Central memory CD8-positive, alpha-beta T cell (primary cell): ENCODE measurements at places on chromosomes 3 and 15.
A peak's percentile ranks its signal among the peaks of the same experiment; 100 is the strongest.

- no peak for DNase-seq
- H3K27me3 ChIP-seq: no peaks in the 10 kb centered on the region
- H3K27ac ChIP-seq: no peak overlapping the region
- peaks cover 43% of the 10 kb centered on the region for H3K36me3 ChIP-seq
- no peak overlapping the region for H3K4me3 ChIP-seq
- H3K4me1 ChIP-seq: peaks cover 24% of the 10 kb centered on the region
Measured at GRCh38 chr3:40312661-40313226, 3.2 kb downstream of the EIF1B start.

DNA sequence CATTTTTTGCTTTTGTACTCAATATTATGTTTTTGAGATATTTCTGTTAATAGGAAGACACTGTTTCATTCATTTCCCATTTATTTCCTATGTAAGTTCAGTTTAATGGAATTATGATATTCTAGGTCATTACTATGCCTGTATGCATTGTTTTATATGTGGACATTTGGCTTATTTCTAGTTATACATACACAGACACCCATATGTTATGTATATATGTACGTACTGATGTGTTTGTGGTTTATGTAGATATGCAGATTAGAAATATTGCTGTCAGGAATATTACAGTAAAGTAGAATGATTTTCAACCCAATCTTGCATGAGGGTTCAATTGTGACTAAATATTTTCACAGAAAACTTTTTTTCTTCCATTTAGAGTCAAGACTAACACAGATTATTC is 190.5 kb downstream of the KCNH8 start:
- H3K4me1 ChIP-seq: no peaks in the 10 kb centered on the region
- no peak overlapping the region for H3K27ac ChIP-seq
- no peak for DNase-seq
- no peaks in the 10 kb centered on the region for H3K36me3 ChIP-seq

- no peaks in the 10 kb centered on the region for H3K27me3 ChIP-seq
- peaks cover 13% of the 10 kb centered on the region for H3K36me3 ChIP-seq
- no peak for DNase-seq
- no peak overlapping the region for H3K4me3 ChIP-seq
- peaks cover 6% of the 10 kb centered on the region for H3K4me1 ChIP-seq
- no peak overlapping the region for H3K27ac ChIP-seq
Measured at GRCh38 chr3:52851348-52851747, 16.5 kb upstream of the MUSTN1 start.

- no peak overlapping the region for H3K4me3 ChIP-seq
- no peak overlapping the region for H3K27ac ChIP-seq
- H3K4me1 ChIP-seq: no peaks in the 10 kb centered on the region
- H3K36me3 ChIP-seq: no peaks in the 10 kb centered on the region
Measured at GRCh38 chr3:184734903-184735701, 23.2 kb upstream of the MAGEF1 start.

DNA sequence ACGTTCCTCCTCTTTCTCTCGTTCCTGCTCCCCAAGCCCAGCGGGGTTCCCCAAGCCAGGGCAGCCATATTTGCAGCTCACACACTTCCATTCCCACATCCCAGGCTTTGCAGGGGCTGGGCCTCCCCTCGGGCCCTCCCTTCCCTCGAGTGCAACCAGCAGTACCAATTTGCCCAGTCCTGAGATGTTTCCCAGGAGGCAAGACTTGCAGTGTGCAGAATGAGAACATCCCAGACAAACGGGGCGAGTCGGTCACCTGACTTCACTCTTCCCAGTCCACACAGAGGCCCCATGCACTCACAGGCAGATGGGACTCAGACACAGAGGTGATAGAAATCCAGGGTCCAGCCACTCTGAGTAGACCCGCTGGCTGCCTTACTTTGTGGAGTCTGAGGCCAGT is 56.2 kb upstream of the SLC6A6 start:
- no peak overlapping the region for H3K4me3 ChIP-seq
- no peaks in the 10 kb centered on the region for H3K4me1 ChIP-seq
- no peak overlapping the region for H3K27ac ChIP-seq
- peaks cover 31% of the 10 kb centered on the region for H3K27me3 ChIP-seq

- H3K4me1 ChIP-seq: no peaks in the 10 kb centered on the region
- DNase-seq: no peak
- H3K4me3 ChIP-seq: no peak overlapping the region
- H3K27me3 ChIP-seq: no peaks in the 10 kb centered on the region
- no peak overlapping the region for H3K27ac ChIP-seq
- no peaks in the 10 kb centered on the region for H3K36me3 ChIP-seq
Measured at GRCh38 chr3:126002189-126002588, 33.2 kb downstream of the ROPN1B start.

- peaks cover 2% of the 10 kb centered on the region for H3K36me3 ChIP-seq
- H3K27me3 ChIP-seq: peaks cover 28% of the 10 kb centered on the region
- H3K4me1 ChIP-seq: peaks cover 12% of the 10 kb centered on the region
- H3K4me3 ChIP-seq: no peak overlapping the region
Measured at GRCh38 chr15:59376733-59377132, 4.1 kb upstream of the MYO1E start.

GRCh38 chr3:125594581-125595011 is 701 bp downstream of the OSBPL11 start:
- H3K27me3 ChIP-seq: no peaks in the 10 kb centered on the region
- peak overlapping the region; percentile 94 for H3K27ac ChIP-seq
- peaks cover 13% of the 10 kb centered on the region for H3K36me3 ChIP-seq
- peaks cover 38% of the 10 kb centered on the region for H3K4me1 ChIP-seq

DNA sequence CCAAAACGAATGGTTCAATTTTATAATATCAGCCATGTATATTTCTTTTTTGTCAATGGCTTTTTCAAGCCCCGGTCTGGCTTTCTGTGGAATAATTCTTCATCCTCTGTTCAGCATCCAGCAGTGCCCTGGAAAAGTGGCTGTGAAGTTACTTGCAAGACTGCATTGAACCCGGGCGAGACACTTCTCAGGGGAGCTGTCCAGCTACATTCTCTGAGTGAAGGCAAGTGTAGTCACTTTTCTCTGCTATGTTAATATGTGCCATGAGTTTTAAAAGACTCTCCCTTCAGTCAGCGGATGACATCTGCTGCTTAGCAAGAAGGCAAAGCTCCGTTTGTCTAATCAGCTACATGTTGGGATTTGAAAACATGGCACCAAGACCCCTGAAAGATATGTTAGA is 81.3 kb upstream of the RGMA start:
- H3K4me3 ChIP-seq: no peak overlapping the region
- H3K27me3 ChIP-seq: peaks cover 39% of the 10 kb centered on the region
- no peak for DNase-seq
- no peak overlapping the region for H3K27ac ChIP-seq

DNA sequence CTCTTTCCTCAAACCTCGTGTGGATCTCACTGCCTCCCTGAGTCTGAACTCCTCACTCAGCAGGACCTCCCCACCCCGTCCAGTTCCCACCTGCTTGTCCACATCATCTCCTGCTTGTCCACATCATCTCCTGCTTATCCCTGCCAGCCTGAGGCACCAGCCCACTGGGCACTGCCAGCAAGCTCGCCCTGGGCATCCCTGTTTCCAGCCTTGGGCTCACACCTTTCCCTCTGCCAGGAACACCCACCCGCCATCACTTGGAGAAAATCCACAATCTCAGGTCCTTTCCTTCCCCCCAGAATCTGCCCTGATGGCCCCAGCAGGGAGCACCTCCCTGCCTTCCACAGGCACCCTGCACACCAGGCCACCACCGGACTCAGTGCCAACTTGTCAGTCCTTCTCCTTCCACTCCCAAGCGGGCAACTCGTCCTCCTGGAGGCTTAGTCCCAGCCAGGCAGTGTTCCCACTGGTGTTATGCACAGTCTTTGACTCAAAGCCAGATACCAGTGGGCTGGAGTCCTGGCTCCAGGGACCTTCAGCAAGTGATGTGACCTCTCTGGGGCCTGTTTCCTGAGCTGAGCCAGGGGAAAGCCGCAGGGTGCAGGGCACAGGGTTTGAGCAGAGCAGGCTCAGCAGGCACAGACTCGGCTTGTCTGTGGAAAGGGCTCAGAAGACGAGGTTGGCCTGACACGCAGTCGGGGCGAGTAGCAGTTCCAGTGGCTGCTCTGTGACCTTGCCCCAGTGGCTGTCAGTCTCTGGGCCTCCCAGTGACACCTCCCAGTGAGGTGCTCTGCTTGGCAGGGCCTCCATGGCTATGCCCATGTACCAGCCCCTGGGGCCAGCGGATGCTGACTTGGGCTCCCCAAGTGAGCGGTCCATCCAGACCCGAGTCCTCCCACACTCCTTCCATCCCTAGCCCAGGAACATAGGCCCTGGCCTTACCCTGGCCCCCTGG is 9.5 kb upstream of the MESP2 start:
- H3K36me3 ChIP-seq: no peaks in the 10 kb centered on the region
- H3K27ac ChIP-seq: peak overlapping the region; percentile 5
- H3K4me1 ChIP-seq: no peaks in the 10 kb centered on the region
- DNase-seq: no peak
- H3K4me3 ChIP-seq: no peak overlapping the region

DNA sequence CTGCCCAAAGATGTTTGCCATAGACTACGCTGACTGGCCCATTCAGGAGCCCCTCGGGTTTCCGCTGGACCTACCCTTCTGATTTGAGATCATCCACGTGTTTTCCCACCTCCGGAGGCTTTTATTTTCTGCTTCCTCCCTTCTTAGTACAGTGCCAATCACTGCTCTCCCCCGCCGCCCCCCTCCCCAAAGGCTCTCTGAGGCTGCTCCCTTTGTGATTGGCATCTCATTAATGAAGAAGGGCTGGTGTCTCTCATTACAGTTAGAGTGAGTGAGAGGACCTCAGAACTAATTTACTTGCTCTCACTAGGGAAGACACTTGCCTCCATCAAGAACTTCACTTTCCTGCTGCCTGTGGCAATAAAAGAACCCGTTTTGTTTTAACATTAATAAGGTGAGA is 284.7 kb upstream of the ICE2 start:
- H3K27me3 ChIP-seq: no peaks in the 10 kb centered on the region
- no peak overlapping the region for H3K27ac ChIP-seq
- no peak for DNase-seq
- H3K36me3 ChIP-seq: no peaks in the 10 kb centered on the region
- H3K4me3 ChIP-seq: no peak overlapping the region

DNA sequence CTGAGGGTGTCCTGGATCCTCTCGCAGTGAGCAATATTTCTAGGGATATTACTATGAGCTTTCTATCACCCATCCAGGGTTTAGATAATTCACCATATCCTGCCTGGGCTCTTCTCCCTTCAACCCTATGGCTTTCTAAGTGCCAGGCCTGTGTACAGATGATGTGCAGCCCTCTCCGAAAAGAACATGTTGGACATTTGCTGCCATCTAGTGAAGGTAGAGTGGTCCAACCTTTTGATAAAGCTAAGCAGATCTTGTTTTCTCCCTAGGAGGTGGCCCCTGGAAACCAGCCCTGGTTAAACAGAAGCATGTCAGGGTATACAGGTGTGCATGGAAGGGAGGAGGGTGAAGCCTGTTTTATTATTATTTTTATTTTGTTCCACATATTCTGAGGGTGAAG is 27.9 kb upstream of the SCN10A start:
- H3K27me3 ChIP-seq: peaks cover 46% of the 10 kb centered on the region
- DNase-seq: no peak
- H3K4me1 ChIP-seq: no peaks in the 10 kb centered on the region
- H3K27ac ChIP-seq: no peak overlapping the region
- no peaks in the 10 kb centered on the region for H3K36me3 ChIP-seq
- no peak overlapping the region for H3K4me3 ChIP-seq

- peaks cover 56% of the 10 kb centered on the region for H3K27me3 ChIP-seq
- H3K4me1 ChIP-seq: no peaks in the 10 kb centered on the region
- peak overlapping the region; percentile 36 for H3K4me3 ChIP-seq
Measured at GRCh38 chr3:53845103-53845880, 927 bp downstream of the CHDH start.

GRCh38 chr3:31973081-31973480 is 8.0 kb downstream of the OSBPL10 start:
- H3K27ac ChIP-seq: no peak overlapping the region
- H3K4me1 ChIP-seq: no peaks in the 10 kb centered on the region
- H3K36me3 ChIP-seq: no peaks in the 10 kb centered on the region
- DNase-seq: no peak
- peaks cover 56% of the 10 kb centered on the region for H3K27me3 ChIP-seq
- H3K4me3 ChIP-seq: no peak overlapping the region

- no peak for DNase-seq
- no peaks in the 10 kb centered on the region for H3K36me3 ChIP-seq
- H3K4me3 ChIP-seq: no peak overlapping the region
- no peak overlapping the region for H3K27ac ChIP-seq
Measured at GRCh38 chr15:31831596-31831995, 198.7 kb upstream of the CHRNA7 start.

GRCh38 chr3:10988991-10989484 is 3.5 kb upstream of the SLC6A1 start:
- H3K4me1 ChIP-seq: peaks cover 6% of the 10 kb centered on the region
- no peak for DNase-seq
- no peak overlapping the region for H3K4me3 ChIP-seq
- peaks cover 51% of the 10 kb centered on the region for H3K27me3 ChIP-seq

- H3K4me3 ChIP-seq: no peak overlapping the region
- no peaks in the 10 kb centered on the region for H3K36me3 ChIP-seq
- H3K4me1 ChIP-seq: no peaks in the 10 kb centered on the region
Measured at GRCh38 chr3:187856555-187856954, 111.3 kb upstream of the BCL6 start.

DNA sequence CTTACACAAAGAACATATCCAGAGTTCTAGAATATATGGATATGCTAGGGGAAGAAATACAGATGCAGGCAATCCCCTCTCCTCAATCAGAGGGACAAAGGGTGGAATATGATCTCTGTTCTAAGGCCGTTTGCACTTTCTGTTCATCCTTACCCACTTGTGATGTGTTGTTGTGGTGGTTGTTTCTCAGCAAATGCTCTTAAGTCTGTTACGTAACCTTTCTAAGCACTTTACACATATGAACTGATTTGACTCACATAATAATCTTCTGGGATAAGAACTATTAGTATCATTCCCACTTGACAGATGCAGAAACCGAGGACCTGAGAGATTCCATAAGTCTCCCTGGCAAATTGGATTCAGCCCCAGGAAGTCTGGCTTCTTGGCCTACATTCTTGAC is 40.5 kb downstream of the NGRN start:
- no peaks in the 10 kb centered on the region for H3K27me3 ChIP-seq
- H3K27ac ChIP-seq: peak overlapping the region; percentile 84
- H3K36me3 ChIP-seq: peaks cover 4% of the 10 kb centered on the region
- DNase-seq: no peak

DNA sequence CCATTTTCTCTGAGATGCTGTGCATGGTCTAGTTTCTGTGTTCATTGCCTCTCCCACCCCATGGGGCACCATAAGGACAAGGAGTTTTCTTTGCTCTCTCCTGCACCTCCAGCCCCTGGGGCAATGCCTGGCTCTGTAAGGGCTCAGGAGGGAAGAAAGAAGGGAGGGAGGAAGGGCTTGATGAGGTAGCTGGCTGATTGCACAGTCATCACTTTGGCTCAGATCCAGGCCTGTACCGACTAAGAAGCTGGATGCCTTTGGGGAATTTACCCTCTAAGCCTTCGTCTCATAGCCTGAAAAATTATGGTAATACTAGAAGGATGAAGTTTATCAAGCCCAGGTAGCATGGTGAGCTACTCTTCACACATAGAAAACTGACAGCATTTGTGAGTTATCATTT is 382.9 kb downstream of the GABRG3 start:
- H3K4me3 ChIP-seq: no peak overlapping the region
- no peaks in the 10 kb centered on the region for H3K36me3 ChIP-seq
- H3K4me1 ChIP-seq: no peaks in the 10 kb centered on the region
- no peak overlapping the region for H3K27ac ChIP-seq
- H3K27me3 ChIP-seq: no peaks in the 10 kb centered on the region

- H3K36me3 ChIP-seq: no peaks in the 10 kb centered on the region
- H3K27me3 ChIP-seq: no peaks in the 10 kb centered on the region
- H3K27ac ChIP-seq: no peak overlapping the region
- H3K4me1 ChIP-seq: no peaks in the 10 kb centered on the region
Measured at GRCh38 chr3:155019575-155019974, 60.5 kb upstream of the MME start.
